GM12865 (cell line): ENCODE measurements at places on chromosomes 3 and 15.

DNA sequence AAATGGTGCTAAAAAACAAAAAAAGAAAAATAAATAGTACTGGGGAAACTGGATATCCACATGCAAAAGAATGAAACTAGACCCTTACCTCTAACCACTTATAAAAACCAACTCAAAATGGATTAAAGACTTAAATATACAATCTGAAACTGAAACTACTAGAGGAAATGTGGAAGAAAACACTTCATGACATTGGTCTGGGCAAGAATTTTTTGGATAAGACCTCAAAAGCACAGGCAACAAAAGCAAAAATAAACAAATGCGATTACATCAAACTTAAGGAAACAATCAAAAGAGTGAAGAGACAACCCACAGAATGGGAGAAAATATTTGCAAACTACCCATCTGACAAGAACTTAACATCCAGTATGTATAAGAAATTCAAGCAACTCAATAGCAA lies 6.4 kb downstream of the IFT57 start:
- no peak for DNase-seq

DNA sequence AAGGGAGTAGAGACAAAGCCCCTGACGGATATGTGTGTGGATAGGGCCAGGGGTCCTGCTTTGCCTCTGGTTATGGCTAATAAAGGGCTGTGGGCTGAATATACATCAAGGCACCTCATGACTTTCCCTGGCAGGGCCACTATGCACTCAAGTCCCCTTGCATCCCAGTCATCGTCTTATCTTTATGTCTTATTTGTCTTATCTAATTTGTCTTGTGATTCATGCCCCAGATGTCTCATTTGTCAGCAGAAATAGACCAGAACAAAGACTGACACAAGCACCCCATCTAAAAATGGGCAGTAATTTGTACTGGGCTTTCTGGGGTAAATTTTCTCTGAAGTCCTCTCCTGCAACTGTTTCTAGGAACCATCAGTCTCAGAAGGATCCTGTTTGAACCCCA lies 68.6 kb downstream of the ITGA11 start:
- no peak for DNase-seq

GRCh38 chr3:20080956-20081554 lies 40.8 kb downstream of the KAT2B start:
- peak; percentile 18 for DNase-seq

- DNase-seq, result no peak
Observed at GRCh38 chr3:59611649-59612443, 562.0 kb upstream of the CFAP20DC start.

DNA sequence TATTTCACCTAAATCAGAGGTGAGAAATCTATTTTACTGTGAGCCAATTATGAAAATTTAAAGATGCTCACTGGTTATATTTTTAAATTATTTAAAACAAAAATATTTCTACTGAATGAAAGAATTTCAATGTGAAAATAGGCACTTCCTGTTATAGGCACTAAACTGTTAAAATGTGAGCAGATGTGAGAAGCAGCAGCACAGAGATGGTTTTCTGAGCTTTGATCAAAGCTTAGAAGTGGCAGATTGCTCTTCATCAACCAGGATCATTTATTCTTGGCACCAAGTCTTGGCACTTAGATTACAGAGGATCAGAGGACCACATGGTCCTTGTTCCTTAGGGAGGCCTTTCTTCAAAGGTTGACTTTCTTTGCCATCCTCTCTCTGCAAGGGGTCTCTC lies 18.0 kb upstream of the TSC22D2 start:
- no peak for DNase-seq

- DNase-seq, result no peak
Observed at GRCh38 chr15:44096596-44096995, 98.5 kb downstream of the FRMD5 start.

GRCh38 chr3:143471705-143472104 lies 352.1 kb downstream of the CHST2 start:
- DNase-seq, result no peak

DNA sequence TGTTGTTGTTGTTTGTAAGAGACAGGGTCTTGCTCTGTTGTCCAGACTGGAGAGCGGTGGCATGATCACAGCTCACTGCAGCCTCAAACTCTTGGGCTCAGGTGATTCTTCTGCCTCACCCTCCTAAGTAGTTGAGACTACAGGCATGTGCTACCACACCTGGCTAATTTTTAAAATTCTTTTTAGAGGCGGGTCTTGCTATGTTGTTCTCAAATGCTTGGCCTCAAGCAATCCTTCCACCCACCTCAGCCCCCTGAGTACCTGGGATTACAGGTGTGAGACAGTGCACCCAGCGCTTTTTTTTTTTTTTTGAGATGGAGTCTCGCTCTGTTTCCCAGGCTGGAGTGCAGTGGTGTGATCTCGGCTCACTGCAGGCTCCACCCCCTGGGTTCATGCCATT lies 46.7 kb downstream of the TMOD3 start:
- no peak for DNase-seq

DNA sequence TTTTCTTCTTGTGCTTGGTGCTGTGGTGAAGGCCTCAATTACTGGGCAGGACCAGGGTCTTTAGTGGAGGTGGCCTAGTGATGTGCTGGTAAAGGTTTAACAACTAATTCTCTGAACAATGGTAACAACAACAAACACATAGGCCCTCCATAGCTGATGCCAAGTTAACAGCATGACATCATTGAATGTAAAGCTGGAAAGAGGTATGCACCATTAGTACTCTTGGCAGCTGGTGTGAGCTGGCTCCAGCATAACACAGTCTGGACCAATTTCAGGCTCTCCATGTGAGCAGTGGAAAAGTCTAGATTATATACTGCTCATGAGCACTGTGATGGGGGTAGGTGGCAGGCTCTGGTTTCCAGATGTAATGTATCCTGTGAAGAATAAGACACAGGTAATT lies 61.8 kb downstream of the SLC7A14 start:
- no peak for DNase-seq

- DNase-seq, result no peak
Observed at GRCh38 chr3:88131695-88132094, 18.1 kb upstream of the C3orf38 start.

- no peak for DNase-seq
Observed at GRCh38 chr3:159928666-159929065, 60.0 kb upstream of the IL12A start.

DNA sequence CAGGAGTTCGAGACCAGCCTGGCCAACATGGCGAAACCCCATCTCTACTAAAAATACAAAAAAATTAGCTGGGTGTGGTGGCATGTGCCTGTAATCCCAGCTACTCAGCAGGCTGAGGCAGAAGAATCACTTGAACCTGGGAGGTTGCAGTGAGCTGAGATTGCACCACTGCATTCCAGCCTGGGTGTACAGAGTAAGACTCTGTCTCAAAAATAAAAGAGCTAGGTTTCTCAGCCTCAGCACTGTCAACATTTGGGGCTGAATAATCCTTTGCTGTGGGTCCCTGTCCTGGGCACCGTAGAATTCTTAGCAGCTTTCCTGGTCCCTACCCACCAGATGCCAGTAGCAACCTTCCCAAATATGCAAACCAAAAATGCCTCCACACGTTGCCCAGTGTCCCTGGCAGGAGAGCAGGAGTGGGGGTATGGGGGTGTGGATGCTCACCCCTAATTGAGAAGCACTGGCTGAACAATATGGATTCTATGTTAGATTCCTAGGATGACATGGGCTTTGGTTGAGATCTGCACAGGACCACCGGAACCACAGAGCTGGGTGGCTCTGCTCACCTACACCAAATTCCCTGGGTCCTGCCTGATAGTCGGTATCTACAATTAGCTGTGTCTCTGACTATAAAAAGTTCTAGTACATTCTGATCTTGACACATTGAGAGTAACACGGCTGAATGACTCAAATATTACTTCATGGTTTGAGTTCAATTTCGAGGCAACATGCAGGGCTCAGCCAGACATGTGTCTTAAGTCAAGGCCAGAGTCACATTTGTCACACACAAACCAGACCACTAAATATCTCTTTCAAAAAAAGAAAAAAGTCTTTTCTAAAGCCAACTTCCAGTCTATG lies 577.0 kb upstream of the MDFIC2 start:
- no peak for DNase-seq

DNA sequence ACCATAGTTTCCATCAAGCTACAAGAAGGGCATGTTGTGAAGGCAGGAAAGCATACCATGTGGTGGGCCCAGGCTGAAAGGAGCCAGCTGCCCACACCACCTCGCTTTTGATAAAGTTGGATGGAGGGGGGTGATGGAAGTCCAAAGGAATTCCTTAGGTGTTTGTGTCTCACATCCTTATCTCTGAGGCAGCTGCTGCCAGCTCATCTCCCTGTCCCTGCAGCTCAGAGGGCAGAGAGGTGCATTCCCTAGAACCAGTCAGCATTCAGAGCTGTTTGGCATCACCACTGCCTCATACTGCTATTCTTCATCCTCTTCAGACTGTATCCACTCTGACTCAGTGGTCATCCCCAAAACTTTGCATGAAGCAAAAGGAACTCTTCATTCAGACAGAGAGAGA lies 141.5 kb upstream of the BFSP2 start:
- no peak for DNase-seq

DNA sequence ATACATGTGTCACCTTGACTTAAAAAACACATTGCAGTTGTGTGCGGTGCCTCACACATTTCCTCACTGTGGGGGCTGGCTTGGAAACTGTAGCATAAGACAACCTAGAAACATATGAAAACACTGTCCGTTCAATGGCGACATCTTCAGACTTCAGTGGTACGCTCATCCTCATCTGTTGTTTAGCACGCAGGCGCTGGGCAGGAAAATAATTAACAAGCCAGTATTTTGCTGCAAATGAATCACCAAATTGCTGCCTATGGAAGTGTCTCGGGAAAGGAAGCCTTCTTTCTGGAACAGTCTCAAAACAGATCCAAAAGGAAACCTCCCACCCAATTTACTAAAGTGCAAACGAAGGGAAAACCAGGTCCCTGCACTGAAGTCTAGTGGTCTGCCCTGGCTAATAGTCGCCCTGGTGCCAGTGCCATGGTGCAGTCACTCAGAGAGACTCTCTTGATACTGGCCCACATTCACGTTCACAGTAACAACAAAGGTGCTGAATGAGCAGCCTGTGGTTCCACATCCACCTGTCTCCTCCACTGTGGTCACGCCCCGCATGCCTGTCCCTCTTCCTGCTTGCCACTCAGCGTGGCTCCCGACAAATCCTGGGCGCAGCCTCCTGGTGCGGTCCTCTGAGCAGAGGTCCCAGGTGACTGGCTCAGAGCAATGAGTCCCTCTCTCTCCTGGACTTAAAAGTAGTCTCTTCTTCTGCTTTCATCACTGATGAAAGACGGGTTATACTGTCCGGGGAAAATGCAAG lies 35.6 kb upstream of the MUC13 start:
- DNase-seq, result no peak

DNA sequence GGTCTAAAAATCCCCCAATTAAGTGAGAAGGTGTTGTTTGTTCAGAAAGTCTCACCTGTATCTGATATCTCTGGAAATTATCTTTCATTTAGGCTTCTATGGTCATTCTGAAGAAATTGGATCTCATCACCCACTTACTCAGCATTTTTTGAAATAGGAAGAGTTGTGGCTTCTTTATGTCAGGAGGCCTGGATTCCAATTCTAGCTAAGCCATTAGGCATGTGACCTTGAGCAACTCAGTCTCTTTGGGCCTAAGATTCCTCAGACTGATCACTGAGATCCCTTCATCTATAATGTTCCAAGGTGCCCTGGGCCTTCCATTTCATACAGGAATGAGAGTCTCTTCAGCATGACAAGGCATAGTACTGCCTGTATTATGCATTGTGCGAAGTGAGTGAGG lies 70.3 kb downstream of the ARHGEF26 start:
- no peak for DNase-seq

DNA sequence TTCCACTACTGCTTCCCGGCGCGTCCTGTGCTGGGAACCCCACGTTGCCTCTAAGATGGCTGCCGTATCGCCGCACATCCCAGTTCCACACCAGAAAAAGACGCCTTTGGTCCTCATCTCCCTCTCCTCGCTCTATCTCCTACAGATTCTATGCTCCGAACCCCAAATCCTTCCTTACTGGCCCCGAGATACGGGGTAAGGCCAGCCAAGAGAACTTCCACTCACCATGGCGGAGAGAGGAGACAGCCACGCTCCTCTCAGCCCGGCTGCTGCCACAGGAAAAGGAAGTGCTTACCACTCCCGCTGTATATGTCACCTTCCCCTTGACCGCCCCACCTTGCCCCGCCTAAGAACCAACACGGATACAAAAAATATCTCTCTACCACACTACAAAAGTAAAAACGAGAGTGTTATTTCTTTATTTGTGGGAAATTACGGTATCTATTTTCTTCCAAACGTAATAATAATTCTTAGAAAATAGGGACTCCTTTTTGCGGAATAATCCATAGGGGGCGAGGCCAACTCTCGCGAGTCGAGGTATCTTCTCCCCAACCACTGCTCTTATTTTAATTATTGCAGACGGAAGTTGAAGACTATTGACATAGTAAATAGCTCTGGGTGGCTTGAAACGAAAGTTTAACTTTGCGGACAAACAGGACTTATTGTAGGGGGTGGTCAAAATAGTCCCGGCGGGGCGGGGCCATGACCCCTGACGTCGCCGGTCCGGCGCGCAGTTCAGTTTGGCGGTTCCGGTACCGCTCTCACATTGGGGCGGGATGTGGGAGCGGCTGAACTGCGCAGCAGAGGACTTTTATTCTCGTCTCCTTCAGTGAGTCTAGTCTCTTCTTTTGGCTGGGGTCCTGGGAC lies at the start of the genes RPL4 and ZWILCH:
Gene RPL4 (minus strand): TSS at position 293 of the 867 bp plus-strand sequence. CDS start 65 bp downstream, at position 228.
Gene ZWILCH (plus strand): TSS at position 764 of the 867 bp plus-strand sequence. CDS start 13 bp downstream, at position 777.
- DNase-seq, result peak; percentile 95

- peak; percentile 48 for DNase-seq
Observed at GRCh38 chr15:78988361-78988911, 43.6 kb upstream of the CTSH start.

GRCh38 chr15:53360881-53361280 lies 398.6 kb downstream of the WDR72 start:
- no peak for DNase-seq

- no peak for DNase-seq
Observed at GRCh38 chr3:104178680-104179079, 1188.0 kb upstream of the ALCAM start.

- DNase-seq, result no peak
Observed at GRCh38 chr3:177810162-177810623, 612.9 kb upstream of the TBL1XR1 start.

DNA sequence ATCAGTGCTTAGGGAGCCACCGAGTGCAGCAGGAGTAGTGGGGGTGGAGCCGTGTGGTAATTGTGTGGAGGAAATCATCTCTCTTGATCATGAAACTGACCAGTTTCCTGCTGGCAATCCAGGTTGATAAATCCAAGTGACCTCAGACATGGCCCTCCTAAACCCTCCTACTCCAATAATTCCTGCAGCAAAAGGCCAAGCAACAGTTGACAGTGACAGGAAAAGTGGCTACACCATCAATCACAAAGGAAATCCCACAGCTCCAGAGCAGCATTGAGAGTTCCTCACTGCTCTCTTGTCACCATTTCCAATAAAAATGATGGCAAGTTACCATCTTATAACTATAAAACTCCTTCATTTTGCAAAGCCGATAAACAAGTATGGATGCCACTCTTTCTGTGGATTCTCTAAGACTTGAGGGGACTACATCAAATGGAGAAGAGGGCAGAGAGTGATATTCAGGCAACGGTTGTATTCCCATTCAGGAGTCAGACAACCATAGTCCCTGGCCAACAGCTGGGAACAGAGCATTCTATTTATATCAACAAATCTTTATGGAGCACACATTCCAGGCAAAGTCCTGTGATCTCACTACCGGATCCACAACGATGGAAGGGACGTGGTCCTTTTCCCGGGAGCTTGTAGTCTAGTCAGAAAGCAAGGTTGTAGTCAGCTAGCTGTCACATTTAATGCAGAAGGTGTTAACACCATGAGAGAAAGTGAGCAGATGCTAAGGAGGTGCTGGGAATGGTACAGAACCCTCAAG lies 312.5 kb upstream of the CTNNB1 start:
- no peak for DNase-seq

- DNase-seq, result no peak
Observed at GRCh38 chr15:31774045-31774444, 256.3 kb upstream of the CHRNA7 start.
